ENCODE measurements at places on chromosomes 3 and 15.

- no peak for DNase-seq
These were observed 110.9 kb downstream of the SEC22A start for GRCh38 chr3:123312331-123313265.

GRCh38 chr3:12893247-12893646 is 51.9 kb upstream of the RPL32 start:
- no peak for DNase-seq

- DNase-seq, result peak; percentile 40
These were observed 20.0 kb upstream of the CFAP20DC start for GRCh38 chr3:59069838-59070237.

DNA sequence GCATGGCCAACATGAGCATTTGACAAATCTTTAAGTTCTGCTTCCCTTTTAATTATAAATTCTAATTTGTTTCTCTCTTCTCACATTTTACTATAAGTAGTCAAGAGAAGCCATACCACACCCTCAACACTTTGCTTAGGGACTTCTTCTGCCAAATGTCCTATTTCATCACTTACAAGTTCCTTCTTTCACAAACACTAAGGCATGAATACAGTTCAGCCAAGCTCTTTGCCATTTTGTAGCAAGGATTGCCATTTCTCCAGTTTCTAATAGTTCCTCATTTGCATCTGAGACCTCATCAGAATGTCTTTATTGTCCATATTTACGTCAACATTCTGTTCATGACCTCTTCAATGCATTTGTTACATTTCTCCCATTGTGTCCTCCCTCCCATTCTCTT is 29.4 kb downstream of the SLC22A14 start:
- DNase-seq, result no peak

- DNase-seq, result no peak
These were observed 353.4 kb downstream of the CHST2 start for GRCh38 chr3:143472731-143473523.

DNA sequence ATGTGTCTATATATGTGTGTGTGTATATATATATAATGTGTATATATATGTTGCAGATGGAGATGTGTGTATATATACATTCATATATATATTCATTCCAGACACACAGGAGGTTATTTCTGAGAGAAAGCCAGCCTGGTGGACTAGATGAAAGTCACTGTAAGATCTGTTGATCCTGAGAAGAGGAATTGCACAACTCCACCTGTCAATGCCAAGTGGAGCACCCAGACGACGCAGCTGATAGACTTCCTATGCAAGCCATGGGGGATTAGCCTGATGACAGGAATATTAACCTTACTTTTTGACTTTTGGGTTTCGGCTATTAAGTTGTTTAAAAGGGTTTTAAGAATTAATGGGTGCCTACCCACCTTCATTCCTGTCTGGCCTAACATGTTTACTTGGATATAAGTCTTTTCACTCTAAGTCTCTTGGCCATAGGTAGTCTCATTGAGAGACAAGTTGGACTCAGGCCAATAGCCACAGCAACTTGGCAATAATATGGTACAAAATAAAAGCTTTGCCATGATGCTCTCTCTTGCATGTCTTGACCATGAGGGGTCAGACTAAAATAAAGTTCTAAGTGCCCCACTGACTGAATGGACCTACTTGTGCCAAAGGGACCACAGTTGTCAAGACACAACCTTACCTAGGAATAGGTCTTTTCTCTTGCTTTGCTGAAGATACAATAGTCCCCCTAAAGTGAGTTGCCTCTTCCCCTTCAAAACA is 35.9 kb upstream of the GOLGA6L2 start:
- DNase-seq, result no peak

GRCh38 chr15:88651971-88652370 is 13.2 kb downstream of the ISG20 start:
- no peak for DNase-seq

DNA sequence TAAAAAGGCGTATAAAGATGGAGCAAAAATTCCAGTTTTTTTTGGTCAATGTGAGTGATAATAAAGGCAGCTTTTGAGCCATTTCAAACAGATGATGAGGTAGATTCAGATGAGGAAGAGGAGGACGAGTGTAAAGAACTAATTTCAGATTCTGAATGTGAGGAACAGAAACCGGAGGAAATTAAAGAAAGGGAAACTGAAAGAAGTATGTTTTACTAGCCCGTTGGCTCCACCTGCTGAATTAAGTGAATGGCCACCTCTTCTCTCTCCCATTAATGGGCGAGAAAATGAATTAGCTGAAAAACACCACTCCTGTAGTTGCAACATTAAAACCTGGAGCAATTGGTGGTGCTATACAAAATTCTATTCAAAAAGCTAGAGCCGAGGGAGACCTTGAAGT is 55.4 kb downstream of the CYP19A1 start:
- no peak for DNase-seq

- no peak for DNase-seq
These were observed 29.5 kb downstream of the ABHD2 start for GRCh38 chr15:89117790-89118189.

DNA sequence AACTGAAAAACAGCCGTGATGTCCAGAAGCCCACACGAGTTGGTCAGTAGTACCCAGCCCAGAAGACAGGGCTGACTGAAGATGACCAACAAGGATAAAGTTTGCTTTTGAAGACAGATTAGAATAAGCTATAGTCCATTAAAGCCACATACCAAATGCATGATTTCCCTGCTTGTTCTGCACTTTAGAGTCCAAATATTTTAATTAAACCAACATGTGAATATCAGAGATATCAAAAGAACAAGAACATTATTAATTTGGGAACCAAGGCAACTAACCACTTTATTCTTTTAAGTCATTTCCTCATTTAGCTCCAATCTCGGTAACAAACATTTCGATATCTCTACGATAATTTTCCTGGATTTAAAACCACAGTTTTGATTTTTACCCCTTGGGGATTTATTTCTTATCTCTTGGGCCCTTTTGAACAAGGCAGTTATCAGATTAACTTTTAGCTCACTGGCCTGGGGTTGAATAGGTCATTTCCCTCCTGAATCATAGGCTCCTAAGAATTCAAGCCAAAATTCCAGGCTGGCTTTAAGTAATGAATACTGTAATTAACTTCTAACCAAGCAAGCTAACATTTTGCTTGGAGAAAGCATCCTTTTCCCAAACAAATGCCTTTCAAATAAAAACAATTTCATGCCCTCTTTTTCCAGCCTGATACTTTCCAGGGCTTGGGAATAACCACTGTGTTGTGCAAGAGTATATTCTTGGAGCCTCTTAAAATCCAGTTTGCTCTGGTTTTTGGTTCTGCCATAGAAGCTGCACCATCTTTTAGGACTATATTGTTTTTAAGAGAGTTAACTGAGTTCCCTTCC is 102.9 kb upstream of the NR2E3 start:
- no peak for DNase-seq

DNA sequence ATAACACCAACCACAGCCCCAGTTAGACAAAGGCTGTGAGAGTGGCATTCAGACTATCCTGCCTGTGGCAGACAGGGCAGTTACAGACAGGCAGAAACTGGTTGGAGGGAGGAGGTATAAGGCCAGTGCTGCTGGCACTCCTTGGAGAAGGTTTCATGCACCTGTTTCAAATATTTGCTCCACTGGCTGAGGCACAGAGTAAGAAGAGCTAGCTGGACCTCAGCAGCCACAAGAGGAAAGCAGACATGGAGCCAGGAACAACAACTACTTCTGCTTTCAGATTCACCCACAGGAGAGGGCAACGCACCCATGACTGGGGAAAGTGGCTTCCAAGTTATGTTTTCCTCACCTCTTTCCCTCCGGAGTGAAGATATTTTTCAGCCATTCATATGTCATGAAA is 11.5 kb upstream of the PRKAR2A start:
- no peak for DNase-seq

- DNase-seq, result no peak
These were observed 26.1 kb downstream of the PTH1R start for GRCh38 chr3:46903341-46904302.

GRCh38 chr3:74546426-74546825 is 68.0 kb downstream of the CNTN3 start:
- DNase-seq, result no peak

DNA sequence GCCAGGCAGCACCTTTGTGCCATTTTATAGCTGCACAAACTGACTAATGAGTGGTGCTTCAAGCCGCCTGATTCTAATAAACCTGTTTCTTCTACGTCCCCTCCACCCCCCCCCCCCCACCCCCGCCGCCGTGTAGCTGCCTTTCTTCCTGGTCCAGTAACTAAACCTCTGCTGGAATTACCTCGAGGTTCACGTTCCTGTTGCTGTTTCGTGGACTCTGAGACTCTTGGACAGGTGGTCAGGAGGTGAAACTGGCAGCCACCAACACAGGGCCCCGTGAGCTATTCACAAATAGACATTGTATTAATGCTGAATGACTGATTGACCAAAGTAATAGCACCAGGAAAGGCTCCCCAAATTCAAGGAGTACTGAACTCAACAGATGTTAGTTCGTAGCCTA is 73.9 kb downstream of the TRIM69 start:
- DNase-seq, result no peak

DNA sequence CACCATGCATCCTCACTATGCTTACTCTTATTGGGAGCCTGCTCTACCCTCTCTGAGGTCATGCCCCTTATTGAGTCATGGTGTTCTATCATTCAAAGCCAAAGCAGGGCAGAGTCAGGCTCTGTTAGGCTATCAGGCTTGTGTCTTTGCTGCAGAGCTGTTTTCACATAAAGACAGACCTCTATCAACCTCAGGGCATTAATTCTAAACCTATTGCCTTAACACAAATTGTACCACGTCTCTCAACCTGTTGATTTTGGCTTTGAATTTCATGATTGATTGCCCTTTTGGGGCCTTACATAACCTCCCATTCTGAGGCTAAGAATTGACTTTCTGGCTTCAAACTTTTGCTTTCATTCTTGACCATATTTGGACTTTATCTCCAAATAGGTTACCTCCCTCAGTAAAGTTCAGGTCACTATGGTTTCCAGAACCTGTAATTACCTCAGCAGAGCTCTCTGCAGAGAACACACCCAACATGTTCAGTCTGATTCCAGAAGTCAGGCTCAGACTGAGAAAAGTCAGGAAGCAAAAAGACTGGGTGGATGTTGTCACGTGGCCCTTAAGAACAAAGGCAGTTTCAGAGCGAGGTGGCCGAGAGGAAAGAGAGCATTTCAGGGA is 221.4 kb upstream of the NANOGP8 start:
- DNase-seq, result no peak

DNA sequence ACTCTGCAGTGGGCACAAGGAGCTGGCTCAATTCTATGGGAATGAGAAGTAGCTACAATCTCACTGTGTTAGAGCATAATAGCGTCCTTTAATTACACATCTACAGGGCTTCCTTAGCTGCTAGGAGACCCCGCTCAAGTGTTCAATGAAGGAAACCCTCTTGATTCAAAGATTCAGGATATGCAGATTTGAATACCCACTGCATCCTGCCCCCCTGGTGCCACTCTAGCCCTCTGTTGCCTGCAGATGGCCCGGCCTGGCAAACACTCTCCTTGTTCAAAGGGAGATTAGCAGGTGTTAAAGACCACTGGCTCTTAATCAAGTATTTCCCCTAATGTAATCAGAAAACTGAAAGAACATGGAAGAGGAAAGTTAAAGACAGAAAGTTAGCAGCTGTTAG is 356.6 kb downstream of the VGLL3 start:
- DNase-seq, result no peak

DNA sequence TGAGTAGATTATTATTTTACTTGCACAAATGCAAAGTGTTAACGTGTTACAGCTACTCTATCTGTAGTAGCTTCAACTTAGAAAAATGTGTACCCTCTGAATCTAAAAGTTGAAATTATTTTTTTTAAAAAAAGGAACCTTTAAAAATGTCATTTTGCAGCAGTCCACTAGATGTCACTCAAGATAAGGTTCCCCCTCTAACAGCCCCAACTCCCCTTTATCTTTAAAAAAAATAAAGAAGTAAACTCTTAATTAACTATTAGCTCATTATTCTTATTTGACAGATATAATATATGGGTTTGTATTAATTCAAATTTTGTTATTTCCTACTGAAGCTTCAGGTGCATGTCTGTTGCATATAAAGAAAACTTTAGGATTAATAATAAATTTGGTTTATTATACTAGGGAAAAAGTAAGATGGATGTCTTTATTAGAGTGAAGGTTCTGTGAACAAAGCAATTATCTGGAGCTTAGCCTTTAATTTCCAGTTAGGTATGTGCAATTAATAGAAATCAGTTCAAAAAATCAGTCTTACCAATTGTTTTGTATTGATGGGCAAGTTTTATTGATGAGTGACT is 288.5 kb downstream of the VGLL3 start:
- peak; percentile 8 for DNase-seq

DNA sequence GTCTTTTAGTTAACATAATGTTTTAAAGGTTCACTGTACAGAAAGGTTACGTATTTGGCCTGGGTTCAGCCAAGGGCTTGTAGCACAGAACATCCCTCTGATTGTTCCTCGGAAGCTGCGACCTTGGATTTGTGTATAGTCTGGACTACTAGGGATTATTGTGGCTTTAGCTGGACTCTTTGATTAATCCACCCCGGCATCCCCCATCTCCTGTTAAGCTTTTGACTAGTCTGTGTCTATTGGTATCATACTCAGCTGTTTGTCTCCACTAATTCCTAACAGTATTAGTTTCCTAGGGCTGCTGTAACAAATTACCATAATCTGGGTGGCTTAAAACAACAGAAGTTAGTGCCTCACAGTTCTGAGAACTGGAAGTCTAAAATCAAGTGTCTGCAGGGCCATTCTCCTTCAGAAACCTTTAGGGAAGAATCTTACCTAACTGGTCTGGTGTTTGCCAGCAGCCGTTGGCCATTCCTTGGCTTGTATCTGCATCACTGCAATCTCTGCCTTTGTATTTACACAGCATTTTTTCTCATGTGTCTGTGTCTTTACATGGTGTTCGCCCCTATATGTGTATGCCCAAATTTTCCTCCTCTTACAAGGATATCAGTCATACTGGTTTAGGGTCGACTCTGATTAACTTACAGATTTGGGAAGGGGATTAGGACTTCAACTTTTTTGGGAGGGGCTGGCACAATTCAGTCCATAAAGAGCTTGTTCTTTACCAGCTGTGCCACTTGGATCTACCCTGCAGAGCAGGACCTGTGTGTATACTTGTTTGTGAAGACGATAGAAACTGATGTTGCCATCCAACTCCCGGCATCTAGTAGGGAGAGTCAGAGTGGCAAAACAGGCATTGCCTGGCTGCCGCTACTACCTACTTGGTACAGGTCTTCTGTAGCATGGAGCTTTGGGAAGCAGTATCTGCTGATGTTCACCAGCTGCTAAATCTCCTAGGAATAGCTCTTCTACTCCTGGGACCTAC is 117.8 kb downstream of the UBE2E2 start:
- DNase-seq, result no peak

DNA sequence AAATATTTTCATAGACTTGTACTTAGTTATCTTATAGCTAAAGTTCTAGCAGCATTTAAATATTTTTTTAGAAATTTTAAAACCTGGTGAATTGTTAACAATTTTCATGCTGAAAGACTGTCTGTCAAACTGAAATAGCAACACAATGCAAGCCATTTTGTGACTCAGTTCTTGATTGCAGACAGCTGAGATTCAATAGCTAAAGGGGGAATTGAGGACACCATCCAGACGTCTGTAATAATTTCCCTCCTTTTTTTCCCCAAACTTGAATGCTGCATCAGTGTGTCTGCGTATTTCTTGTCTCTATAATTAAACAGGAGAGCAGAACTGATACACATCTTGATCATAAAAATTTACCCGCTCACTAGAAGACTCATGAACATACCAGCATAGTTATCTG is 468.3 kb downstream of the GBE1 start:
- DNase-seq, result no peak

All from common myeloid progenitor, CD34-positive (primary cell).